ENCODE measurements at places on chromosomes 6 and 20.
A peak's percentile ranks its signal among the peaks of the same experiment; 100 is the strongest.

GRCh38 chr20:23123886-23124285, 37.8 kb upstream of the CD93 start:
- DNase-seq: no peak

DNA sequence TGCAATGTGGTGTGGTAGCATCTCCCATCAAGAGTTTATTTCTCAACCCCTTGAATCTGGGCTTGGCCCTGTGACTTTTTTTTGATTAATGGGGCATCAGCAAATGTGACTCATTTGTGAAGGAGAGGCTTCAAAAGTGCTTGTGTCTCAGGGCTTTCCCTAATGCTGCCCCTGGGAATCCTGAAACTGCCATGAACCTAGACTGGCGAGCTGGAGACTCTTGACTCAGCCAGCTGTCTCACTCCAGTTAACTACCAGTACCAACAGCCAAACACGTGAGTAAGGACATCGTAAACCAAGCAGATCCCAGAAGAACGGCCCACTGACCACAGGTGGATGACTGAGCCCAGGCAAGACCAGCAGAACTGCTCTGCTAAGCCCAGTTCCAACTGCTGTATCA, 72.8 kb upstream of the ADTRP start:
- no peak for DNase-seq

GRCh38 chr6:4647414-4648365, 128.5 kb upstream of the CDYL start:
- peak; percentile 82 for DNase-seq

DNA sequence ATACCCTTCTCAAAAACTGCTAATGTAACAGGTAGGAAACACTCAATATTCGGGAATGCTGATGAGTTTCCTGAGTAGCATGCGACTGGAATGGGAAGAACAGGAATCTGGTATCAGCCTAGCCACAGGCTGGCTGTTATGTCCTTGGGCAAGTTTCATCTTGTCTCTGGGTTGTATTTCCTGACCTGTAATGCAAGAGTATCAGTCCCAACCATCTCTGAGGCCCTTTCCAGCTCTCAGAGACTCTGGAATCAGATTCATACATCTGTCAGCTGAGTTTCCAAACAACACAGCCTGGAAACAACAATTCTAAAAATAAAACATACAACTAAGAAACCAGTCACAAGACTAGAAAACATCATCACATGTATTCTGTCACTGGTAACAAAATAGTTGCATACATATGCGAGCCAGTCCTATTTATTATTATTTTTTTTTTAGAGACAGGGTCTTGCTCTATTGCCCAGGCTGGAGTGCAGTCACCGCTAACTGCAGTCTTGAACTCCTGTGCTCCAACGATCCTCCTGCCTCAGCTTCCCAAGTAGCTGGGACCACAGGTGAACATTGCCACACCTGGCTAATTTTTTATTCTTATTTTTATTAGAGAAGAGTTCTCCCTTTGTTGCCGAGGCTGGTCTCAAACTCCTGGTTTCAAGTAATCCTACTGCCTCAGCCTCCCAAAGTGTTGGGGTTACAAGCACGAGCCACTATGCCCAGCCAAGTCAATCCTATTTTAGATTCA, 16.7 kb upstream of the TFAP2A start:
- no peak for DNase-seq

GRCh38 chr6:112879920-112880413, 532.8 kb downstream of the RFPL4B start:
- no peak for DNase-seq

DNA sequence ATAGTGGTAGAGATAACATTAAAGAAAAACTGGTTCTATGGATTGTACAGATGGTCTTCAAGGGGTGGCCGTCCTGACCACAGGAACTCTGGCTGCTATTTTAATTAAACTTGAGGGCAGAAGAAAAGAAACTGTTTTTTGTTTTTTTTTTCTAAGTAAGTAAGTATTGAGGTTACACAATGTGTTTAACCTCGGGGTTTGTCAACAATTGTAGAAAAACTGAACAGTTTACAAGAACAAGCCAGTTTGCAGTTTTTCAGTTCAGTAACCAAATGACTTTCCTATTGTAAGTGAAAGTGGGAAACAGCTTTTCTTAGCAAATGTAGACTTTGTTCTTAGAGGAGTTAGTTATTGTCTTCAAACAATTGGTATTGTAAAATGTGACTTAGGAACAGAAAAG, 77.0 kb downstream of the PLCB1 start:
- no peak for DNase-seq

GRCh38 chr6:43506667-43507471, 3.3 kb downstream of the LRRC73 start:
- DNase-seq: peak; percentile 84

Measured in HEK293T (cell line).